Thoracic aorta (tissue), 2 donors: ENCODE measurements at places on chromosomes 2 and 18. TPM values are rescaled to one million over a fixed set of nuclear protein-coding genes. Genes with fewer than 3 reads are reported as not detected.

The DYNC1I2 gene
- 89.8 TPM for total RNA-seq

The CAPN10 gene
- total RNA-seq: 38.2 TPM

- no peak overlapping the region for H3K27ac ChIP-seq
- H3K4me3 ChIP-seq: no peak overlapping the region
- no peaks in the 10 kb centered on the region for H3K36me3 ChIP-seq
- DNase-seq: no peak
Measured at GRCh38 chr2:59905731-59906130, 647.7 kb downstream of the BCL11A start.

DNA sequence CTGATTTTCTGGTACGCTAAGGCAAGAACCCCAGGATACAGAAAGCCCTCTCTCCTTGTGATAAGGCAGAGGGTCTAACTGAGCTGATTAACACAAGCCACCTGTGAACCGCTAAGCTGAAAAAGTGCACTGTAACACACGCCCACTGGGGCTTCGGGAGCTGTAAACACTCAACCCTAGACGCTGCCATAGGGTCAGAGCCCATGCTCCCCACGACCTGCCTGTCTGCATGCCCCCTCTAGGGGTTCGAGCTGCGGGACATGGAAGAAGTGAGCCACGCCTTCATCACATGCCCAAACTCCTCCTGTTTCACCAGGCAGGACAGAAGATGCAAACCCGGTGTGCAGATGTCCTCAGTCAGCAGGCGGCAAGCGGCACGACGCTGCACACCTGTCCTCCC is 173.9 kb upstream of the RAB12 start:
- no peak overlapping the region for H3K4me3 ChIP-seq
- DNase-seq: no peak
- H3K27me3 ChIP-seq: no peaks in the 10 kb centered on the region
- H3K36me3 ChIP-seq: no peaks in the 10 kb centered on the region

GRCh38 chr18:54149078-54149697 is 75.3 kb downstream of the MBD2 start:
- peaks cover 2% of the 10 kb centered on the region for H3K4me1 ChIP-seq
- no peaks in the 10 kb centered on the region for H3K27me3 ChIP-seq
- H3K27ac ChIP-seq: peak overlapping the region; percentile 34
- peak; percentile 25 for DNase-seq
- no peaks in the 10 kb centered on the region for H3K36me3 ChIP-seq
- H3K4me3 ChIP-seq: peak overlapping the region; percentile 10
